ENCODE measurements at places on chromosomes 4 and X.

DNA sequence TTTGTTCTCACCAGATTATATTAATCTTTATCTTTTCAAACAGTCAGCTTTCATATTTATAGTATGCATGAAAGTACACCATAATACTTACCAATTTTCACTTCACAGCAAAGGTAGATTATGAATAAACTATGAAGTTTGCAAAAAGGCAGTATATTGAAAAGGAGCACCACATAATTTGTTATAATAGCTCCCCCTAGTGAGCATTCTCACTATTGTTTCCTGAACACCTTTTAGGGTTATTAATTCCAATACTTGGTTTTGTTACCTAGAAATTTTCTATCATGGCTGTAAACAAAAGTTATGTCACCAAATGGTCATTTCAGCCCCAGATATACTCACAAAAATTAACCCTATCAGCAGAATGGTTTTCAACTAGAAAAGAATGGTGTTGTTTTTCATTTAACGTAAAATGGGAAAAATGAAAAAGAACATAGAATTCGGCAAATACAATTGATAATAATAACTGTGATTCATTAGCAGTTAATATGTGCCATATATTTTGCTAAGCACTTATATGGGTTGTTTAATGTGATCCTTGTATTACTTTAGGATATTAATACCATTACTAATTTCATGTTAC, 30.2 kb upstream of the NKX6-1 start:
- DNase-seq = peak; percentile 15

- no peak for DNase-seq
Observed at GRCh38 chrX:152810403-152810802, 20.2 kb downstream of the CETN2 start.

DNA sequence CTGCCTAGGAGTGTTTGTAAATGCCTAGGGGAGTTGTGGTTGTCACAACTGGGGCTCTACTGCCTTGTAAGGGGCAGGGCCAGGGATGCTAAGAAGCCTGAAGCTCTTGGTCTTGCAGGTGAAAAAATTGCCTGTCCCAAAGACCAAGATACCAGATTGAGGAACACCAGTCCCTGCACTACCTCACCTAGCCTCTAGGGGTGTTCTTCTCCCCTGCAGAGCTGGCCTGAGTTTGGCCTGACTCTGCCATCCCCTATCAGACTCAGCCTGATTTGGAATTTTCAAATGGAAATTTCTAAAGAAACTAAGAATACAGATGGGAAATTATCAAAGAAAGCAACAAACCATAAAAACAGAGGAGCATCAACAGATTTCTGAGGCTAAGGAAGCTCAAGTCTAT, 90.4 kb downstream of the ZC4H2 start:
- DNase-seq = peak; percentile 9

- no peak for DNase-seq
Observed at GRCh38 chr4:119672938-119673337, 44.3 kb upstream of the PDE5A start.

DNA sequence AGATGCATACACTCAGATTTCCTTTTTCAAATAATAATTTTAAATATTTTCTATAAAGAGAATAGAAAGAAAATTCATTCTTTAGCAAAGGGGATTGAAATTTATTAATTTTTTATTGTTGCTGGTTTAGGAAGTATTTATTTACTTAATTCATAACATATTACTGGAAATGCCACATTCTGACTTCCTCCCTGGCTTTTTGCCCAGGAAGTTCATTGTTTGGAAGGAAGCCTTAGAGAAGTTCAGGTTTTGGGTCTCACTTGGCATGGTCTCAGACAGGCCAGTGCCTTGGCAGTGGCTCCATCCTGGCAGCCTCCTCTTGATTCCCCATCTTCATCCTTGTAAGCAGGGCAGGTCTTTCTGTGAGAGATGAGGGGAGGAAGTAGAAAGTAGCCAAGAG, 50.5 kb downstream of the IL15 start:
- no peak for DNase-seq

DNA sequence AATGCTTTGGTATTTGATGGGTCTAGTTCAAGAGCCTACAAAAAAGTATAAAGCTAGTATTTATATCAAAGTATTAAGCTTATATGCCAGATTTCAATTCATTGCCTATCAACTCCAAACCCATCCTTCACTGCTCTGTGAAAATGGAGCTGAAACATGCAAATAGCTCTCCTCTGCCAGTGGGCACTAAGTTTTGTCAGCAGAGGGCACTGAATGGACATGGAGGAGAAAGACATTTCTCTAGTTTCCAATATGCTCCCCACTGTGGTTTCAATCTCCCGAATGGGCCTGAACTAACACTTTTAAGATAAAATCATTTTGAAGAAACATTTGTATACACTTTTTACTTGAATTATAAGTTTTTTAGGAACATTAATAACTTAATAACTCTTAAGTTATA, 12.4 kb downstream of the PPID start:
- no peak for DNase-seq

All from SW480 (cell line).